ENCODE measurements at places on chromosomes 16 and 17.

DNA sequence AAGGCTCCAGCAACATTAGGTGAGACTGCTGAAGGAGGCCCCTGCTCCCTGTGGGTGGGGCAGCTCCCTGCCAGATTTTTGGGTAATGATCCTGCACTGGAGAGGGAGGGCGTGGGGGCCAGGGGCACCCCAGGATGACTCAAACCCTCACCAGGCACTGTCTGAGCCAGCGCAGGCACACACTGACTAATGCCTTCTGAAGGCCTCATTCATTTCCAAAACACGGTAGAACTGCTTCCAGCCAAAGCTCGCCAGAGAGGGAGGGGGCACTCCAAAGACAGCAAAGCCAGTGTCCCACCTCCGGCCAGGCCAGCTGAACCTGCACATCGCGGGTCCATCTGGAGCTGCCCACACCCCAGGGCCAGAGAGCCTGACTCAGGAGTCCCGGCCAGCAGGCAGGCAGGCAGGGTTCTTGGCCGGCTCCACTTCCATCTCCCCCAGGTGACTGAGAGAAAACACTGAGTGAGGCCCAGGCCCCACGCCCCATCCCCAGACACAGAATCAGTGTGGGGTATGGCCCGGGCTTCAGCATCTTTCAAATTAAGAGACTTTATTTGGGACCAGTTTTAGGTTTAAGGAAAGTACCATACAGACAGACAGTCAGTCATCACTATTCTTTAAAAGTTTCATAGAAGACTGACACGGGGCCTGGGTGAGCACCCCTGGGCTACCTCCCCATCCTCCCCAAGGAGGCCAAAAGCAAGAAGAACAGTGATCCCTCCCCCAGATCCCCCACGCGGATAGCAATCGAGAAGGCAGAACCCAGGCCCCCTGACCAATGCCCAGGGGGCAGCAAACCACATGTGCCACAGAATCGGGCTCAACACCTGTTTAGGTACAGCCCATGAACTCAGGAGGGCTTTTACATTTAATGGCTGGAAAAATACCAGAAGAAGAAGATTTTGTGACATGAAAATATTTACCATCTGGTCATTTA, 2.3 kb downstream of the PIEZO1 start:
- DNase-seq: no peak

GRCh38 chr17:80763293-80763867, 218.7 kb downstream of the RPTOR start:
- DNase-seq: no peak

DNA sequence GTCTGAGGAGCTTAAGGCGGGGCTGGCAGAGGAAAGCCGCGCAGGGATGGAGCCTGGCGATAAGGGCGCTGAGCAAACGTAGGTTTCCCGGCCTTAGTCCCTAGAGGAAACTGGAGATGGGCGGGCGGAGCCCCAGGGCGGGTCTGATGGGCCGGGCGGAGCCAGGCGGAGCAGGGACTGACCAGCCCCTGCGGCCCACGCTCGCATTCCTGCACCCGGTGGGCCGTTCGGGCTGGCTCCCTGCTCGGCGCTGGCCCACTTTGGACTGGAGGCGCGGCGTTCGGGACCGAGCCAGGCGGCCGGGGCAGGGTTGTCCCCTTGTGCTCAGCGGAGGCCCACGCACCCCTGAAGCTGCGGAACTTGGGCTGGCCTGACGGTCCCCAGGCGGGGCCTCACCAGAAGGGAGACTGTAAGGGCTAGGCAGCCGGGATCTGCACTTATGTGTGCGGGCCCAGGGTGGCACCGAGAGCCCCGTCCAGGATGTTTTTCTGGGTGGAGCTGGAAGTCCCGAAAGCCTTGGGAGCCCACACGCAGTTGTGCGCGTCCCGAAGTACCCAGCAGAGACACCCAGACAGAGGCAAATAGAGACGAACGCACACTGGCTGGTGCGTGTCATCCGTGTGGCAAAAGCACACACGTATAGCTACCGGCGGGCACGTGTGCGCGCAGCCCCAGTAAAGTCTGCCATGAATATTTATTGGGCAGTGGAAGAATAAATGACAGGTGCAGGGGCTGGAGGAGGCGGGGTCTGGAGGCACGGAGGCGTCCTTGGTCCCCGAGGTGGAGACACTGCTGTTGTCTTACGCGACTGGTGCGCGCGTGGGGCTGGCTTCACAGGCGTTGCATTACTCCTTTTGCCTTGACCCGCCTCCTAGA, 1.4 kb downstream of the PYDC1 start:
- DNase-seq: no peak

DNA sequence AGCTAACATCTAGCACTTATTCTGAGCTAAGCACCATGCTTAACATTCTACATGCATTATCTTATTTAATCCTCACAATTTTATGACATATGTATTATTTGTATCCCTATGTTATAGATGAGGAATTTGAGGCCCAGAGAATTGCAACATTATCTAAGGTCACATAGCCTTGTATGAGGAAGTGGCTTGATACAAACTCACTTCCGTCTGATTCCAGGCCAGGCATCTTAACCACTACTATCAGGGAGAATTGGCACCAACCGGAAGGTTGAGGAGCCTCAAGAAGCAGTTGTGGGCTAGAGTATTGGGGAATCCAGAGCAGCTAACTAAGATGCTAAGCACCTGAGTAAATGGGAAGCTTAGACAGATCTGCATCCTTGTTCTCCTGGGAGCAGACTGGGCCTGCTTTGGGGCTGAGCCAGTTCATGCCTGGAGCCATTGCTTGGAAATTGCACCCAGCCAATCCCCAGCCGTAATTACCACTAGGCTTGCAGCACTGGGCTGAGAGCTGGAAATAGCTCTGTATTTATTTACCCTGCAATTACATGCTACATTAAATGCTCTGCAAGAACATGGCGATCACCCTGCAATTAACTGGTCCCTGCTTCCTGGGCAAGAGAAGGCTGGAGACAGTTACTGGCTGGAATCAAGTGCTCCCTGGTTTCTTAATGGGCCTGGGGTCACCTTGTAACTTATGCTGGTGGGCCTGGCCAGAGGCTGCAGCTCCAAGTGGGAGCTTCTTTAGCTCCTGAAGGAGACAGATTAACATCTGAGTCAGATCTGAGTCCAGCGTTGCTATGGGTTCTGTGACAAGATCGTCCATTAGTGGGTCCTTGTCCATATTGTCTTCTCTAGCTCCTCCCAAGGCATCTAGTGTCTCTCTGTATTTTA, 273.1 kb upstream of the CCL2 start:
- peak; percentile 43 for DNase-seq

DNA sequence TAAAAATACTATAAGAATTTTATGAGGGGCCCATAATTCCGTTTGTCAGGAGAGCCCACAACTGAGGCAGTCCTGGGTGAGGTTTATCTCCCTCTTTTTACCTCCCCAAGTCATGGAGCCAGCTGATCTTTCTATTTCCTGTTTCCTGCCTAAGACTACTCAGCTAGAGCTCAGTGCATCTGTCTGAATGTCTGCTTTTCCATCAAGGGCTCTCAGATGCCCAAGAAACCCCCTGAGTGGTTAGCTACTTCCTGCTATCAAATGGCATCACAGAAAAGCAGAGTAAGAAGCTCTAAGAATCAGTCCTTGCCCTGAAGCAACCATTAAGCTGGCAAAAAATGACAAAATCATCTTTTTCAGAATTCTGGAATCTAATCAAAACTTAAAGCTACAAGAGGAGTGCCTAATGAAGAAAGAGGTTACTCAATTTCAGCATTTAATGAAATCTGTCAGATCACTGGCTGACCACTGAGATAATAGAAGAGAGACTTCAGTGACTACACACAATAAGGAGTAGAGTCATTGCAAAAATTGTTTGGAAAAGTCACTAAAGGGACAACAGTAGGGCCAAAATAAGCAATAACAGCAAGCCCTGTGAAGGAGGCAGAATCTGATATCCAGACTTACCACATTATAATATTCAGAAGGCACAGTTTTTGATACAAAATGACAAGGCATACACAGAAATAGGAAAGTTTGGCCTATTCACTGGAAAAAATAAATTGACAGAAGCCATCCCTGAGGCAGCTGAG, 150.1 kb downstream of the CYB561 start:
- DNase-seq: no peak

DNA sequence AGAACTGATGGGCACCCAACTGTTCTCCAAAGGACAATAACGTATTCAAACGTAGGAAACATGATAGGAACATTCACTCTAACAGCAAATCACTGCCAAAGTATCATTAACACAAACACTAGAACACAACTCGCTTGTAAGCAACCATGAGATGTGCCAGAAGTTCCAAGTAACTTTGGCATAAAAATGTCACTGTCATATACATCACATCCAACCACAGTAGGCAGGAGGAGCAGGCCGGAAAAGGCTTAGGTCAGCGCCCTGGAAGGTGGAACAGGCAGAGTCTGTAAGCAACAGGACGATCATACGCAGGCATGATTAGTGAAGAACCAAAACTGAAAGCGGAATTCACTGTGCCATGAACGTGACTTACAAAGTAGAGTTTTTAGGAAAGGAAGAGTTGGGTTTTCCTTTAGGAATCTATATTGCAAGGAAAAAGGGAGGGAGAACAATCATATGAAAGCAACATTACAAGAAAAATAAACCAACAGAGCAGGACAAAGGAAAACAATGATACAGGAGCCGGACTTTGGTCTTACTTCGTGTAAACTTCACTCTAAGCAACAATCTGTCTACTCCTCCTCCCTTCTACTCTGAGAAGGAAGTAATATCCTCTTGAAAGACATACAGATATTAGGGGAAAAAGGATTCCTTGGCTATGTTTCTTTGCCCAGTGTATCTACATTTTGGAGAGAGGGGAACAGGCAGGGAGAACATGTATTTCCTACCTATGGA, 52.3 kb downstream of the YWHAE start:
- DNase-seq: no peak

- no peak for DNase-seq
Observed at GRCh38 chr17:33732116-33732515, 439.0 kb upstream of the ASIC2 start.

GRCh38 chr17:14296166-14296910, 4.5 kb upstream of the HS3ST3B1 start:
- no peak for DNase-seq

DNA sequence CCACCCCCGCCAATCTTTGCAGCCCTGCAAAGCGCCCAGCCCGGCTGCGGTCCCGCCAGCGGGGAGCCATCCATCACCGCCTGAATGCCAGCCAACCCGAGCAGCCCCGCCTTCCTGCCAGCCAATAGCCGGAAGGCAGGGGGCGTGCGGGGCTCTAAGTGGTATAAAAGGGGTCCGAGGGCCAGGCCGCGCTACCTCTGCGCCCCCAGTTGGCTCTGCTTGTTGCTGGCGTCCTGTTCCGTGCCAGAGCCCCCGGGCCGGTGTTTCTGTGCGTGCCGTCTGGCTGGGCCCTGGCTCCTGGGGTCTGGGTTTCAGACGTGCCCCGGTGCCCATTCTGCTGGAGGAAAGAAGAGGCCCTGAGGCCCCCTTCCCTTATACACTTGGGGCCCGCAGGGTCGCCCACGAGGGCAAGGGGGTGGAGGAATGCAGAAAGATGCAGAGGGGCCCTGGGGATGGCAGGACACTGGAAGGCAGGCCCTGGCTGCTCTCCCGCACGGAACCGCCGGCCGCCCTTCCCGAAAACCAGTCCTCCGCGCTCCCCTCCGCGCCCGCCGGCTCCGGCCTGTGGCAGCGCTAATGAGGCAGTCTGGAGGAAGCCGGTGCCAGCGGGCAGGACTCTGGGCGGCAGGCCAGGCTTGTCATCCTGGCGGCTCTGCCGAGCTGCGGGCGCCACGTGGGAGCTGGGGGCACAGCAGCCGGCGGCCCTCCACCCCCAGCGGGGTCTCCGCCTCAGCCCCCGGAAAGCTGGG, 14.0 kb downstream of the COPZ2 start:
- peak; percentile 90 for DNase-seq

DNA sequence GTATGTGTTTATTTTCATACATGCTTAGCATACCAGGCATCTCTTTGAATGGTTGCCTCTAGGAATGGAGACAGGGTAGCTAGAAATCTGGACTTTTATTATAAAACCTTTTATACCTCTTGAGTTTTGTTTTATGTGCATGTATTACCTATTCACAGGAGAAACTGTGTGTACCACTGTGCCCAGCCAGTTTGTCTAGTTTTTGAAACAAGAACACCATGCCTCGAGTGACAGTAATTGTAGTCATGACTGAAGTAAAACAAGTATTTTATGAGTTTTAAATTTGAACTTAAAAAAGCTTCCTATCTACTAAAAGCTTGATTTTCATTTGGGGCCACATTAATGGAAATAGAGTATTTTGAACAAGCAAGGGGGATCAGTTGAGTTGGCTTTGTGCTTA, 57.4 kb downstream of the SNTB2 start:
- no peak for DNase-seq

DNA sequence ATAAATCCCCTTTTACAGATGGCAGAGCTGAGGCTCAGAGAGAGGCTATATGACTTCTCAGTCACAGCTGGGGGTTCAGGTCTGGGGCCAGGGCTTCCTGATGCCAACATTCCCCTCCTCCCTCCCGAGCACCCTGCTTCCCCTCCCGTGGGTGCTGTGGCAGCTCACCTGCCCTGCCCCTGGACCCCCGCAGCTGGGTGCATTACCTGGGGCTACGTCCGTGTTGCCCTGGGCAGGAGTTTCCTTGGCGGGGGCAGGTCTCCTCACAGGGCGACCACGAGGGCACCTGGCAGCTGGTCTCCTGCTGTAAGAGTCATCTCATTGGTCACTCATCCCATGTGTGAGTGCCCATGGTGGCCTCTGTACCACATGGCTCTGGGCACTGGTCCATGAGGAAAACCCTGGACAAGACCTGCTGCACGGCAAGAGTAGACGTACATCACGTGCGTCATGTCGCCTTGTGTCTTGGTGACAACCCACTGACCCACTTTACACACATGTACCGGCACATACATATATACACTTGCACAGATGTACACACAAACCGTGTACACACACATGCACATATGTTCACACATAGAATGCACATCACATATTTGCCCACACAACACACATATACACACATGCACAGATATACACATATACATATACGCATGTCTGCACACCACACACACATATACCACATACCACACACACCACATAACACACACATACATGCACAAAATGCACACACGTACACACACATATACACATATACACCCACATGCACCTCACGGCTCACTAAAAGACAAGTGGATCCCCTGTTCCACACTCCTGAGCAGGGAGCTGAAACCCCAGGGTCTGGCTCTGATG, 134.0 kb downstream of the FOXL1 start:
- DNase-seq: no peak

DNA sequence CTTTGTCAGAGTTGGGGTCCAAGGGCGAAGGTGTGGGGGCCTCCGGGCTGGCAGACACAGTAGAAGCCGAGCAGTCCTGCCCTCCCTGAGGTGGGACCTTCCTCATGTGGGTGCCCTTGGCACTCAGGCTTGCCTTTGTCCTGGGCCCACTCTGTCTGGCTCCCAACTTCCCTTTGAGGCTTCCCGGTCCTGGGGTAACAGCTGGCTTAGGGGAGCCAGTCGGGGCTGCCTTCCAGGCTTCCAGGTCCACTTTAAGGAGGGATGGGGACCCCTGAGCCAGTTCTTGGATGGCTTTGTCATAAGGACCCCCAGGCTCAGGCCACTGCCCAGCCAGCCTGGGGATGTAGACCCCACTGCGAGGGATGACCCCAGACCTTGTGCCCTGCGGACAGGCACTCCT, 7.8 kb downstream of the GAS2L2 start:
- no peak for DNase-seq

- DNase-seq: no peak
Observed at GRCh38 chr16:80457871-80458270, 82.9 kb upstream of the DYNLRB2 start.

- no peak for DNase-seq
Observed at GRCh38 chr17:31427684-31428083, 36.2 kb downstream of the RAB11FIP4 start.

All from left hindlimb (tissue), 1 donor.